ENCODE measurements at places on chromosomes 1 and 21.

- DNase-seq: no peak
Measured at GRCh38 chr1:89800022-89800655, 20.7 kb upstream of the LRRC8D start.

DNA sequence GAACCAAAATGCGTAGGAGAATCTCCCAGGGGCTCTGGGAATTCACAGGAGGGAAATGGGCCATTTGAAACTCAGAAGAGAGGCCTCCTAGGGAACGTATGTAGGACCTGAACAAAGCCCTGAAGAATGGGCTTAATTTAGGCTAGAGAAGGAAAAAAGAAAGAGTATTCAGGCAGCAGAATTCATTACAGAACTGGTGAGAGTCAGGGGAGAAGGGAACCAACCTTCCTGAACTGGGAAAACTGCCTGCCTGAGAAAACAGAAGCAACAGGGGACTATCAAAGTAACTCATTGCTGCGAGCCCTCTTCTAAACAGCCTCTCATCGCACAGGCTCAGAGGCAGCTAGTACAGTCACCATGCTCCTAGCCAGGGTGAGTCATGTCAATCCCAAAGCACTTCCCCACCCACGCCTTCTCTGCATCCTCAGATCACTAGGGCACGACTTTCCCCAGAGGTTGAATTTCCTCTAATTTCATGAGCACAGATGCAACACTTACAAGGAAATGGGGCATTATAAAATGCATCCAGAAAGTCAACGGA lies 98.1 kb downstream of the ADSS2 start:
- DNase-seq: peak; percentile 25

GRCh38 chr21:29403922-29404538 lies 105.3 kb downstream of the BACH1 start:
- DNase-seq: no peak

DNA sequence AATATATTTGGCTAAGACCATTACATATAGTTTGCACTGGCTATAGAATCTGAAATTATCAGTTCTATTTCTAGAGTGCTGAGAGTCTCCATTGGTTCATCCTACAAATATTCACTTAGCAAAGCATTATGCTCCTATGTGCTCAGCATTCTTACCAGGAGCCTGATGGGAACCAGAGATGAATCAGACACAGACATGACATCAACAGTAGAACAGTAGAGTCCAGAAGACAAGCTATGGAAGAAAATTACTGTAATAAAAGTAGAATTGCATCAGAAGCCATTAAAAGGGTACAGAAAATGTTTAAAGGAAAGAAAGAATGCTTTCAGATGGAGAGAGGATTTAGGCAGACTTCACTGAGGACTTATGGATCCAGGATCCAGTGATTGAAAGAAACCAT lies 271.7 kb upstream of the SNX7 start:
- no peak for DNase-seq

GRCh38 chr1:1582585-1583346 lies 8.1 kb upstream of the SSU72 start:
- DNase-seq: no peak

DNA sequence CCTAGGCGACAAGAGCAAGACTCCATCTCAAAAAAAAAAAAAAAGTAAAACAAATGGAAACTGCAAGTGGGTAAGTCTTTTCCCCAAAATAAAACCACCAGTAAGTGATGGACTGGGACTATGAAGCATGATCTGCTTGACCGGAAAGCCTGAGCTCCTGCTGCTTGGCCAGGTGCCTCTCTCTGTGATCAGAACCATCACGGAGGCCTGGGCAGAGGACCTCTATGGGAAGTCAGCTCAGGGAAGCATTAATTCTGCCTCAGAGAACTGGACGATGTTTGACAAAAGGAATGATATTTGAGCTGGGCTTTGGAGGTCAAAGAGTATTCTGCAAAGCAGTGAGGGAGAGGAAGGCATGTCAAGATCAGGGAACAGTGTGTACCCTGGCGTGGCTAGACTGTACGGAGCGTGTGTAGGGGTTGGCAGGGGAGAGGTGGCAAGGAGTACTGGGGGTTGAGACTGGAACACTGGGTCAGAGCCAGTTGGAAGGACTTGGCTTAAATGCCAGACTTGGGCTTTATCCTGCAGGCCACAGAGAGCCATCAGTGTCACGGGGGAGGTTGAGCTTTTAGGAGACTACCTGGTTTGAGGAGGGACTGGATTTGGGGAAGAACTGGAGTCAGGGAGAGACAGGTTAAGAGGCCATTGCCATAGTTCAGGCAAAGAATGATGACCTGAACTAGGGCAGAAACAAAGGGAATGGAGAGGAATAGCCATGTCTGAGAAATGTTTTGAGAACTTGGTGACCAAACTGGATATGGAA lies 16.4 kb downstream of the ATP1A2 start:
- no peak for DNase-seq

DNA sequence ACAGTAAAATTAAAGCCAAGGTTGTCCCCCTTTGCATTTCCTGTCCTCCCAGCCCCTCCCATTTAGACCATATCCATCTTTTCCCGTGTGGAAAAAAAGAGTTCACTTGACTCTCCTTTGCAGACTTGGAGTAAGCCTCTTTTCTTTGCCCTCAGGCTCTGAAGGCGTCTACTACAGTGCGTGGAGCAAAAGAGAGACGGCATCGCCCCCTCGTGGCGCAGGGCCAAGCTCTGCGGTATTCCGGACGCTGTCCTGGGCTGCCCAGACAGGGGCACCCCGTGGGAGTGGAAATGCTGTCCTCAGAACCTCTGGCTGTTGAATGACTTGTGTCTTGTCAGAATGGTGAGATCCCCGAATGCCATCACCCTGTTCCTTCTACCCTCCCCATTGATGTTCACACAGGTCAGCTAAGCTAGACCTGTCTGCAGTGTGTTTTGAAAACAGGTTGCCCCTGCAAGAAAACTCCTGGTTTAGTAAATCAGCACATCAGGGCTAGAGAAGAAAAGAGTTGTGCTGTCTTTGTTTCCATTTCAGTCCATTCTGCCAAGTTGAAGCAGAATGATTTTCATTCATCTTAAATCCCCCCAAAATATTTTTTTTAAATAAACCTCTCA lies 12.3 kb upstream of the GJA8 start:
- peak; percentile 53 for DNase-seq

DNA sequence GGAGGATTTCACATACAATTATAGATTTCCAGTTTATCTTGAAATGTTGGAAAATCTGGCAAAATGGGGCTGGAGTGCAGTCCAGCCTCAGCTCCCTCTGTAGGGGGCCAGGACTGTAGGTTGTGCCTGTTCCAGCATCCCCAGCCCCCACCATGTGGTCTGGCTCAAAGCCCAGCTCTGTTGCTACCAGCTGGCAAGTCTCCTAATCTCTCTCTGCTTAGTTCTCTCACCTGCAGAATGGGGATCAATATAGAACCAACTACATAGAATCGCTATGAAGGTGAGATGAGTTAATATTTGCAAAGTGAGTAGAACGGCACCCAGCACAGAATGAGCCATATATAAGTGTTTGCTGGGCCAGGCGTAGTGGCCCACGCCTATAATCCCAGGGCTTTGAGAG lies 50.0 kb upstream of the TARDBP start:
- DNase-seq: no peak

GRCh38 chr1:36859926-36860325 lies 174.4 kb downstream of the GRIK3 start:
- DNase-seq: no peak

- no peak for DNase-seq
Measured at GRCh38 chr1:228685081-228685660, 50.1 kb upstream of the RHOU start.

DNA sequence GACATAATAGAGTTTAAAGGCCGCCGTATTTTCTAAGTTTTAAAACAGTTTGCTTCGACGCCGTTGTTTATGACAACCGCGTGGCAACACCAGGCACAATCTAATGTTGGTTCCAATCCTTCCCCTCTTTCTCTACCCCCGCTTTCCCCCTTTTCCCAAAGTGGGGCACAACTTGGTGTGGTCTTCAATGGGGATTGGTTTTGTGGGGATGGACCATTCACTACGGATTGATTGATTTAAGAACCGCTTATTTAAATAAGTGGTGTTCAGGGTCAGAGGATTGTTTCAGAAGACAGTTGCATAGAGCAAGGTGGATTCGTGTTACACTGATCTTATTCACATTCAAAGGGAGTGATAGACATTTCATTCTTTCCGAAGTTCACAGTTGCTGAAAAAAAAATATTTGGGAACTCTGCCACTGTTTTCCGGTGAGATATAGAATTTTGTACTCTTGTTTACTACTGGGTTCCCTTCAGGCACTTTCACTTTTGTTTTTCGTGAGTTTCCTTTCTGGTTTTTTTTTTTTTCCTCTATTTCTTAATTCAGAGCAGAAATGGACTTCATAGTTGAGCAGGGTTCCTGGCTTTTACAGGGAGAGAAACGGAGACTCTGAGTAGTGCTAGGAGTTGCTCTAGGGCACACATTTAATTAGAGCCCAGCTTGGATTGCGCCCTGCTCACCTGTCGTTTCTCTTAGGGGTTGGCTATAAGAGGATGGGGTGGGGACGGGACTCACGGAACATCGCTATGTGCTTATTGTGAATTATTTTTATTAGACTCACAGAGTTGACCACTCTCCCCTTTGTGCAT lies 79.6 kb upstream of the AK4 start:
- DNase-seq: no peak

- peak; percentile 57 for DNase-seq
Measured at GRCh38 chr1:204829133-204829825, 41.4 kb upstream of the NFASC start.

GRCh38 chr1:228795596-228795995 lies 60.3 kb downstream of the RHOU start:
- no peak for DNase-seq

DNA sequence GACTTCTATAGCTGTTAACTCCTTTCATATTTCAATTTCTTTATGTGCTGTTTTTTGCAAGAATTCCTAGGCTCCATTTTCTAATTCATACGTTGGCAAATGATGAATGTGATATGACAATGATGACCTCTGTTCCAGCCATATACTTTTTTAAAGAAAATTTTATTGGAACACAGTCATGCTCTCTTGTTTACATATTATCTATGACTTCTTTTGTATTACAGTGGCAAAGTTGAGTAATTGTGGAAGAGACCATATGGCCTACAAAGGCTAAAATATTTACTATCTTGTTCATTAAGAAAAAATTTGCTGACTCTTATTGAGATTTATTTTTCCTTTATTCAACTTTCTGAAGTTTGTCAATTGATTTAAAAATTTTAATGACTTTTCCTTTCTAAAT lies 7.1 kb downstream of the IFI44L start:
- DNase-seq: no peak

DNA sequence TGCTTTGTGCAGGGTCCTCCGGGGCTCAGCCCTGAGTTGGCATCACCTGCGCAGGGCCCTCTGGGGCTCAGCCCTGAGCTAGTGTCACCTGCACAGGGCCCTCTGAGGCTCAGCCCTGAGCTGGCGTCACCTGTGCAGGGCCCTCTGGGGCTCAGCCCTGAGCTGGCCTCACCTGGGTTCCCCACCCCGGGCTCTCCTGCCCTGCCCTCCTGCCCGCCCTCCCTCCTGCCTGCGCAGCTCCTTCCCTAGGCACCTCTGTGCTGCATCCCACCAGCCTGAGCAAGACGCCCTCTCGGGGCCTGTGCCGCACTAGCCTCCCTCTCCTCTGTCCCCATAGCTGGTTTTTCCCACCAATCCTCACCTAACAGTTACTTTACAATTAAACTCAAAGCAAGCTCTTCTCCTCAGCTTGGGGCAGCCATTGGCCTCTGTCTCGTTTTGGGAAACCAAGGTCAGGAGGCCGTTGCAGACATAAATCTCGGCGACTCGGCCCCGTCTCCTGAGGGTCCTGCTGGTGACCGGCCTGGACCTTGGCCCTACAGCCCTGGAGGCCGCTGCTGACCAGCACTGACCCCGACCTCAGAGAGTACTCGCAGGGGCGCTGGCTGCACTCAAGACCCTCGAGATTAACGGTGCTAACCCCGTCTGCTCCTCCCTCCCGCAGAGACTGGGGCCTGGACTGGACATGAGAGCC lies 22.7 kb downstream of the COL6A1 start:
- DNase-seq: peak; percentile 39

- DNase-seq: no peak
Measured at GRCh38 chr1:51299185-51299885, 31.0 kb downstream of the TTC39A start.

GRCh38 chr1:244349581-244350001 lies 102.1 kb downstream of the ADSS2 start:
- DNase-seq: no peak

DNA sequence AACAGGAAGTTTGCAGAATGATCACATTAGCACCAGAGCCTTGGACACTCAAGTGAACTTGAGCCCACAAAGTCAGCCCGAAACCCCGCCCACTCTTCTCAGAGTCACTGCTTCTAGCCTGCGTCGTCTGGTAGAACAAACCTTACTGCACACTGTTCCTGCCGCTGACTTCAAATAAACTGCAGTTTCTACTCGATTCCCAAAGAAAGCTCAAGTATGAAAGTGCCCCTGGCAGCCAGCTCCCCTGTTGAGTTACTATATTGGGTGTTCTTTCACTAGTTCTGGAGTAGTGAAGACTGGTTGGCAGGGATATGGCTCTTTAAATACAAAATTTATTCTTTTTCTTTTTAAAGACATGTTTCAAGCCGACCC lies 164.7 kb downstream of the GALNT2 start:
- DNase-seq: no peak

- DNase-seq: no peak
Measured at GRCh38 chr1:243558576-243558975, 291.5 kb downstream of the AKT3 start.

All from H1 (cell line).